Left renal cortex interstitium (tissue), 4 donors: ENCODE measurements at places on chromosomes 2 and 18. TPM values are rescaled to one million over a fixed set of nuclear protein-coding genes. Genes with fewer than 3 reads are reported as not detected.

SLC16A14 gene
- 6.8 TPM for polyA plus RNA-seq

C2orf66 gene
- 0.35 TPM for polyA plus RNA-seq

DNA sequence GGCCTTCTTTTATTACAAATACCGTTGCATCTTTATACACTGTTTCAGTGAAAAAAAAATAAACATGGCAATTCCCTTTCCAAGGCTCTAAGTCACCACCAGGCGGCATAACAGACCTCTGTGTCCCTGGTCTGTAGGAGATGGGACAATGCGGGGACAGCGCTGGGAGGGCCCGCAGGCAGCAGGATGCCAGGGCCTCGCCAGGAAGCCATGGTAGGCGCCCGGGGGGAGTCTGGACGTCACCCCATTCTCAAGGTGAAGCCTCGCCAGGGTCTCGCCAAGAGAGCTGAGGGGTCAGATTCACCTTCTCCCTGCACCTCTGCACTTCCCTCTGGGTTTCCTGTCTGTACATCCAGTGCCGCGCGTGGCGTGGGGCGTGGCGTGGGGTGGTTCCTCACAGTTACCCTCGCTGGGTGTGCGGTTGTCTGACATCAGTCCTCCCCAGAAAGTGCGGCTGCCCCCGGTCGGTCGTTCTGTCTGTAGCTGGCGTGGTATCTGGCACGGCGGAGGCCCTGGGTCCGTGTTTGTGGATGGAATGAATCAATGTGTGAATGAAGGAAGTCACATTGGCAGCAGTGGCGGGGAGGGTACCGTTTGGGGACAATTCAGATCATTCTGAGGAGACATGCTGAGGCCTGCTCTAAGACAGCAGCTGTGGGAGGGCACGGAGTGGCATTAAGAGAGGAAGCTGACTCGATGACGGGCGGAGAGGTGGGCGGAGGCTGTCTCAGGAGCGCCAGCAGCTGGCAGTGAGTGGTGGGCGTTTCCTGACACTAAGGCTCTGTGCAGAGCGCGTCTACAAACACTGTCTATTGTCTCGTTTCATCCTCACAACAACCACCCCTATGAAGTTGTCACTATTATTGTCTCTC, 46.0 kb downstream of the LRRFIP1 start:
- no peak for DNase-seq

DNA sequence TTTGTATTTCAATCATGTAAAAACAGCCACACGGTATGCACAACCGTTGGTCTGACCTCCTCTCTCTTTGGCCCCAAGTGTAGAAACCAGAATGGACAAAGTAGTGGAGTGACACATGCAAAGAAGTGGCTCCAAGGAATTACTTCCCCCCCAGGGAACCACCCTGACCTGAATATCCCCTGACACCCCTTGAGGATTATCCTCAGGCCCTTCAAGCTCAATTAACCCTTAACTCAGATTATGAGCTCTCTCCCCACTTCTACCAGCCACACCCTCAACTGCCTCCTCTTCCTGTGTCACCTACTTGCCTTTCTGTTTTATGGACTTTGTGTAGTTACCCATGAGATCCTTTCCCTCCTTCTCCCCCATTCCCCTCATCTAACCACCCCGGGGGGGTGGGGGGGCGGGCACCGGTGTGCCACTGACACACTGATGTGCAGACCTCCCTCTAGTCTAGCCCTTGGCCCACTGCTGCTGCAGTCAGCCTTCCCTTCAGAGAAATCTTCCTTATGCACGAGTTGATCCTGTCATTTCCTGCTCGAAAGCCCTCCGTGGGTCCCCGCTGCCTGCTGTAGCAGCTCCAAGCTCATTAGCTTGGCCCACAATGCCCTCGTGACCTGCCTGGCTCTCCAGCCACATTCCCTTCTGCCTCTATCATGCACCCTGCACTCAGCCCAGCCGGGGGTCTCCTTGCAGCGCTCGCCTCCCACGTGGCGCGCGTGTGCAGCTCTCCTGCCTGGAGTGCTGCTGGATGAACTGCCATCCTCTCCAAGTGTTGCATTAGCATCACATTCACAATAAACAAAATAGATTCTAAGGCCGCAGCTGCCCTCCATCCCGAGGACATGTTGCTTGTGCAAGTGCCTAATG, 40.1 kb upstream of the TMEM177 start:
- DNase-seq, result no peak

- DNase-seq, result no peak
Measured at GRCh38 chr2:218077464-218078216, 8.6 kb downstream of the RUFY4 start.

GRCh38 chr2:172782506-172783164, 47.0 kb downstream of the RAPGEF4 start:
- no peak for DNase-seq

- DNase-seq, result no peak
Measured at GRCh38 chr2:42238644-42239288, 69.6 kb downstream of the EML4 start.

GRCh38 chr18:12694032-12694431, 8.5 kb downstream of the CEP76 start:
- DNase-seq, result no peak
